Stimulated activated CD4-positive, alpha-beta T cell treated with anti-CD3 and anti-CD28 coated beads, Interleukin-2, amount 100 ng/mL, for 24 hours (primary cell): ENCODE measurements at places on chromosomes 1 and 21.

DNA sequence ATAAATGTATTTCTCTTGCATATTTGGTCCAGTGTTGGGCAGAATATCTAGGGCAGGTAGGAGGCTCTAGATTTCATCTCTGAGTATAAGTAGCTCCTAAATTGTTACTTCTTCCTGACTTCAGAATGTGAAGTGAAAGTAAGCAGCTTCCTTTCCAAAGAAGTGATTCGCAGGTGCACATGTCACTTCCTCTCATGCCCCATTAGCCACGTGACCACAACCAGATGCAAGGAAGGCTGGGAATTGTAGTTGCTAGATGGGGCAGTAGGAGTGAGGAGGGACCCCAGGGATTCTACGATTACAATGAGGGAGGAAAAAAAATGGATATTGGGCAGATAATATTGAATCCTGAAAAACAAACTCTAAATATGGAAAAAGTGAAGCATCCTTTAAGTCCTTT is 113.2 kb upstream of the CYYR1 start:
- DNase-seq: peak; percentile 20

- no peak for DNase-seq
These were observed 415.4 kb downstream of the TTLL7 start for GRCh38 chr1:83583351-83584014.

- DNase-seq: no peak
These were observed 433 bp downstream of the TMEM200B start for GRCh38 chr1:29123053-29123886.

DNA sequence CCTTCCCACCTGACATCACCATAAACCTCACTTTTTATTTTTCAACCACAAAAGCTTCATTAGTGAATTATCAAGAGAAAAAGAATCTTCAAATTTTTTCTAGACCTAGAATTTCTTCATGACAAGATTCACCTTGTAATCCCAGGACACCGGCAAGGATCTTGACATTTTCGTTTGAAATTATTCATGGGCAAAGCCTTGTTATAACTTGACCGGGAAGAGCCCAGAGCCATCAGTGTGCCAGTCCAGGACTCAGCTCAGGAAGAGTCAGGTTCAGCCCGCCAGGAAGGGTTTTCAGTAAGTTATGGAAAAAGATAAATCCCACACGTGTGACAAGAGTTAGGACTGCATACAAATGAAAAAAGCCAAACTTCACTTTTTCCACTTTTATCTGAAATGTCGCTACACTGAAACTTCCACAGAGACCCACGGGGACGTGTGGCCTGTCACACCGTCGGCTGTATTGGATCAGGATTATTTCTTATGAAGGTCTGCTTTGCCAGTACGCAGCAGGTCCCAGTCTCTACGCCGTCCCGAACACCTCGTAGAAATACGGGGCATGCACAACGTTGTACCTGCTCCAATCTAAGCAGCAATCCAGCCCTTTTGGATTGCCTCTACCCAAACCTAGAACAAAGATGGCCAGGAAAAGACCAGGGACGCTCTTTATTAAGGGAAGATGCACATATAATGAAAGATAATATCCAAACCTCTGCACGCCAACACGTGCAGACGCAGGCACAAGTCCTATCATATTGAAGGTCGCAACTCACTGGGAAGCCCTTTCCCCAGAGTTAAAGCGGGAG is 916 bp downstream of the F3 start:
- no peak for DNase-seq

- no peak for DNase-seq
These were observed 20.7 kb downstream of the CD34 start for GRCh38 chr1:207890136-207890738.

GRCh38 chr21:45592208-45592619 is 50.0 kb upstream of the SLC19A1 start:
- peak; percentile 76 for DNase-seq

GRCh38 chr1:41835485-41835884 is 83.2 kb downstream of the HIVEP3 start:
- DNase-seq: no peak

DNA sequence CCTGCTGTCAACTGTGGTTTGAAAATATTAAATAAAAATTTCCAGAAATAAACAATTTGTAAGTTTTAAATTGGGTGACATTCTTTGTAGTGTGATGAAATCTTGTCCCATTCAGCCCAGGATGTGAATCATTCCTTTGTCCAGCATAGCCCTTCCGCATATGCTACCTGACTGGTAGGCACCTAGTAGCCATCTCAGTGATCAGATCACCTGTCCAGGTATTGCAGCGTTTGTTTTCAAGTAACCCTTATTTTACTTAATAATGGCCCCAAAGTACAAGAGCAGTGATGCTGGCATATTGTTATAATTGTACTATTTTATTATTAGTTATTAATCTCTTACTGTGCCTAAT is 351.6 kb upstream of the B3GALT2 start:
- no peak for DNase-seq

- no peak for DNase-seq
These were observed 84.6 kb downstream of the VPS13D start for GRCh38 chr1:12314333-12314903.

GRCh38 chr1:175537571-175537970 is 205.8 kb downstream of the TNR start:
- DNase-seq: no peak

DNA sequence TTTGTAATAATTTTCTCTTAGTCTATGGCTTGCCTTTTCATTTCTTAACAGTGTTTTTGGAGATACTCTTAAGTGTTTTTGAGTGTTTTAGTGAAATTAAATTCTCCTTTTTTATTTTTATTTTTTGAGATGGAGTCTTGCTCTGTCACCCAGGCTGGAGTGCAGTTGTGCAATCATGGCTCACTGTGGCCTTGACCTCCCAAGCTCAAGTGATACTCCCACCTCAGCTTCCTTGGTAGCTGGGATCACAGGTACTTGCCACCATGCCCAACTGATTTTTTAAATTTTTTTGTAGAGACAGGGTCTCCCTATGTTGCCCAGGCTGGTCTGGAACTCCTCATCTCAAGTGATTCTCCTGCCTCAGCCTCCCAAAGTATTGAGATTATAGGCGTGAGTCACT is 240.3 kb downstream of the PLPP3 start:
- no peak for DNase-seq

GRCh38 chr1:201262963-201263608 is 20.2 kb upstream of the PKP1 start:
- DNase-seq: no peak
